ENCODE measurements at places on chromosomes 4 and X. TPM values are rescaled to one million over a fixed set of nuclear protein-coding genes. Genes with fewer than 3 reads are reported as not detected.
A peak's percentile ranks its signal among the peaks of the same experiment; 100 is the strongest.

Gene ELF2
- 48.2 TPM for total RNA-seq

- no peak for DNase-seq
These were observed 371.7 kb downstream of the BCOR start for GRCh38 chrX:39725928-39726619.

GRCh38 chr4:38768968-38769394, 13.8 kb downstream of the TLR10 start:
- no peak for DNase-seq

DNA sequence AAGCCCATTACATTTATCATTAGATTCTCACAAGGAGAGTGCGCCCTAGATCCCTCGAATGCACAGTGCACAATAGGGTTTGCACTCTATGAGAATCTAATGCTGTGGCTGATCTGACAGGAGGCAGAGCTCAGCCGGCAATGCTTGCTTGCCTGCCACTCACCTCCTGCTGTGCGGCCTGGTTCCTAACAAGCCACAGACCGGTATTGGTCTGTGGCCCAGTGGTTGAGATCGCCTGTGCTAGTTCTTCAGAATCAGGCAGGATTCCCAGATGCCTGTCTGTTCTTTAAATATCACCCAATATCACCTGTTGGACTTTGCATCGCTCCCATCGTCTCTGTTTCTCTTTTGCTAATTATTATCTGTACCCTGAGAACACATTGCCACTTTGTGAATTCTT, 14.0 kb downstream of the DSPP start:
- DNase-seq, result no peak

DNA sequence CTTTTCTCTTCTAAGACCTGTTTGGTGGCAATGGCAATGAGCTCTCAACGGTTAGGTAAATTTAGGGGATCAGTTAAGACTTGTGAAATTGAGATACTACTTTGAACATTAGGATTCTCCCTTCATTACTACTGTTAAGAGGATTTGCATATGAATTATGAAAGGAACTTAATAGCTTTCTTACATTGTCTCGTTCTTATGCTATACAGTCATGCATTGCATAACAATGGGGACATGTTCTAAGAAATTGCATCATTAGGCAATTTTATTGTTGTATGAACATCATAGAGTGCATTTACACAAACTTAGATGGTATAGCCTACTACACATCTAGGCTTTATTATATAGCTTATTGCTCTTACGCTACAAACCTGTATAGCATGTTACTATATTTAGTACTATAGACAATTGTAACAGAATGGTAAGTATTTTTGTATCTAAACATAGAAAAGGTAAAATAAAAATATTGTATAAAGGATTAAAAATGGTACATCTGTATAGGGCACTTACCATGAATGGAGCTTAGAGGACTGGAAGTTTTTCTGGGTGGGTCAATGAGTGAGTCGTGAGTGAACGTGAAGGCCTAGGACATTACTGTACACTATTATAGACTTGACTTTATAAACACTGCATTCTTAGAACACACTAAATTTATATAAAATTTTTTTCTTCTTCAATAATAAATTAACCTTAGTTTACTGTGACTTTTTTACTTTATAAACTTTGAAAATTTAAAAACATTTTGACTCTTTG, 62.5 kb downstream of the PAQR3 start:
- DNase-seq, result no peak

Gene GAGE12H
- total RNA-seq, result not detected

Gene PAGE2B
- not detected for total RNA-seq

Gene PRR32
- total RNA-seq, result not detected

DNA sequence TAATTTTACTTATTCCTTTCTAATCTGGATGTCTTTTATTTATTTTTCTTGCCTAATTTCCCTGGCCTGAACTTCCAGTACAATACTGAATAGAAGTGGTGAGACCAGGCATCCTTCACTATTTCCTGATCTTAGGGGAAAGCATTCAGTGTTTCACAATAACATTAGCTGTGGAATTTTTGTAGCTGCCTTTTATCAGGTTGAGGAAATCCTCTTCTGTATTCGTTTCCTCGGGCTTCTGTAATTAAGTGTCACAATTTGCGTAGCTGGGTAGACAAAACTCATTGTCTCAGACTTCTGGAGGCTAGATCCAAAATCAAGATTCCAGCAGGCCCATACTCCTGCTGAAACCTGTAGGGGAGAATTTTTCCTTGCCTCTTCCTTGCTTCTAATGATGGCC, 598.4 kb upstream of the FTHL17 start:
- DNase-seq, result no peak

DNA sequence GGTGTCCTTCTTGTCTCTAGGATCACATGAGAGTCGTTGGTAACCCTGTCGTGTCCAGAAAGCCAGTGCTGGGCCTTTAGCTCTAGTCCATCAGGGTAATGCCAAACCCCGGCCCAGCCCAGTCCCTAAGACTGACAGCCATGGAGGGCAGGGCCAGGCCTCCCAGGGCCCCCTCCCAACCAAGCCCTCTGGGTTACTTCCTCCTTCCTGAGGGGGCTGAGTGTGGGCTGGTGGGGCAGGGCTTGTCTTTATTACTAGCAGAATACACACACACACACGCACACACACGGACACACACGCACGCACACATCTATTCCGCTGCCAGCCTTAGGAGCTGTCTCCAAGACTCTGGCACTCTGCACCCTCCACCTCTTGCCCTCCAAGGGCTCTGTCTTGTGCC, 35.6 kb upstream of the CDKN2AIP start:
- peak; percentile 61 for DNase-seq

Gene CD38
- 2.4 TPM for total RNA-seq

- no peak for DNase-seq
These were observed 111.7 kb downstream of the CHRNA9 start for GRCh38 chr4:40446839-40447238.

GRCh38 chrX:110684653-110685052, 111.0 kb downstream of the CHRDL1 start:
- DNase-seq, result no peak

DNA sequence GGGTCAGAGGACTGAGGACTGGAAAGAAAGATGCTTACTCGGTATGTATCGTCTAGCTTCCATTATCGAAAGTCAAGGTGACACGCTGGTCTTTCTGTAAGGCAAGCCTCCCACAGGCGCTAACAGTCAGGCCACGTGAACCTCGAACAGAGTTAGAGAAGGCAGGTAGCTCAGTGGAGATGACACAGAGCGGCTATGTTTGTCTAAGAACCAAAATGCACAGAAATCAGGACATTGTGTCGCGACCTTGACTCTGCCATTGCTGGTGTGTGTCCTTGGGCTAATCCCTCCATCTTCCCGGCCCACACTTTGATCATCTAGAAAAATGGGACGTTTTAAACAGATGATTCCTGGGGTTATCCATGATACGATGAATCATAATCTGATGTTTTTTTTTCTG, 40.3 kb downstream of the IRF2 start:
- DNase-seq, result no peak

- no peak for DNase-seq
These were observed 598.4 kb upstream of the FAM241A start for GRCh38 chr4:111546881-111547280.

GRCh38 chr4:37615059-37615719, 71.0 kb downstream of the RELL1 start:
- DNase-seq, result no peak

- DNase-seq, result no peak
These were observed 23.5 kb upstream of the THOC2 start for GRCh38 chrX:123756320-123756719.

DNA sequence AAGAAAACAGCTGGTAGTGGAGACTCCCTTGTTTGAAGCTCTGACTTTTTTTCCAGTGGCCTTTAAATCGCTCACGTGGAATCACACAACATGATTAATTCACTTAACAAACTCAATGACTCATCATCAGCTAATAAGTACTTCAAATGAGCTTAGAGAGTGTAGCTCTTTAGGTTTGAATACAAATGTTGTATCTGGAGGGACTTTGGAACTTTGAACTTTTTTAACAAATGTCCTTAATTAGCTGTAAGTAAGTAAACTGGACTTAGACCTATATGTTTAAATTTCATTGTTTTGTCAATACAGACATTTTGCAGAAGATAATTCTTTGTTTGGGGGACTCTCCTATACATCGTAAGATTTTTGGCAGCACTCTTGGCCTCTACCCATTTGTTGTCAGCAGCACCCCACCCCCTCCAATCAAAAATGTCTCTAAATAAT, 581.1 kb downstream of the SPRY1 start:
- DNase-seq, result no peak

DNA sequence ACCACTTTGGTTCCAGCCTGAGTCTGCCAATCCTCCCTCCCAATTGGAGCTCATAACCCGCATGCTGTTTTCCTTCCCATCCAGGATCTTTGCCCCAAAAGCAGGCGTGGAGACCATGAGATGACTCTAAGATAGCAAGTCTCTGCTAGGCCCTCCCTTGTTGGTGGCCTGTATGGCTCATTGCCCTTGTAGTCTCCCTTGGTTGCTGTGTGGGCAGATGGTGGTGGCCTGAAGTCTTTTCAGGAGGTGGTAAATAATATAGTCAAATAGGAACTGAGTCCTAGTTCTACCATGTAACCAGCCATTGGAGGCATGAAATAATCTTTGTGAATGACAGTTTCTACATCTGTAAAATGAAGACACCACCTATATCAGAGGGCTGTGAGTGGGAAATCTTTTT, 1.2 kb downstream of the ATP6AP1 start:
- DNase-seq, result no peak

Gene DCK
- total RNA-seq, result 16.6 TPM

GRCh38 chr4:36835246-36835645, 409.3 kb upstream of the NWD2 start:
- no peak for DNase-seq

Gene TMEM150C
- 5.9 TPM for total RNA-seq

DNA sequence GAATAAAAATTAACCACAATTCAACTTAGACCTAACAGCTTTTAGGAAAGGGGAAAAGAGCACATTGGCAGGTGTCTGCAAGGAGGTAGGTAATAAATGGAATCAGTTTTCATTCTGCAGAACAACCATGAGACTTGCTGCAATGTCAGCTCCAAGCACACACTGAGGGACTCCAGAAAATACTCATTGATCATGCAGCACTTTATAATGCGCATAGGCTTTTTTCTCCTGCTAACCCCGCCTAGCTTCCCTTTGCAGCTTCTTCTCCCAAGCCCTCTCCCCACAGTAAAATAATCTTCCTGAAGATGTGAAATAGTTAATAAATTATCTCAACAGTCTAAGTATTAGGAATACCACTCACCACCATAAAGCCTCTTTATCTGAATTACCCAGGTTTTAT, 36.9 kb downstream of the ANKRD17 start:
- DNase-seq, result no peak

- no peak for DNase-seq
These were observed 66.0 kb upstream of the TENM3 start for GRCh38 chr4:182177166-182177565.

DNA sequence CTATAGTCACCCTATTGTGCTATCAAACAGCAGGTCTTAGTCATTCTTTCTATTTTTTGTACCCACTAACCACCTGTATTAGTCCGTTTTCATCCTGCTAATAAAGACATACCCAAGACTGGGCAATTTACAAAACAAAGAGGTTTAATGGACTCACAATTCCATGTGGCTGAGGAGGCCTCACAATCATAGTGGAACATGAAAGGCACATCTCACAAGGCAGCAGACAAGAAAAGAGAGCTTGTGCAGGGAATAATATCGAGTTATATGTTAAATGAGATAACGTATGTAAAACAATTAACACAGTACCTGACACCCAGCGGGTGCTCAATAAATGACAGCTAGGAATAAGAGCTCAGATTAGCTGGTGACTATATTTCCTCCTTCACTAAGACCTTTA, 88.1 kb upstream of the WDR44 start:
- DNase-seq, result no peak

Gene TBX22
- not detected for total RNA-seq

Gene MAGEB3
- total RNA-seq, result not detected

GRCh38 chrX:133921764-133922389, 63.5 kb downstream of the GPC3 start:
- peak; percentile 64 for DNase-seq

Measured in upper lobe of right lung (tissue), 1 donor.